ENCODE measurements at places on chromosomes 1 and 21.

DNA sequence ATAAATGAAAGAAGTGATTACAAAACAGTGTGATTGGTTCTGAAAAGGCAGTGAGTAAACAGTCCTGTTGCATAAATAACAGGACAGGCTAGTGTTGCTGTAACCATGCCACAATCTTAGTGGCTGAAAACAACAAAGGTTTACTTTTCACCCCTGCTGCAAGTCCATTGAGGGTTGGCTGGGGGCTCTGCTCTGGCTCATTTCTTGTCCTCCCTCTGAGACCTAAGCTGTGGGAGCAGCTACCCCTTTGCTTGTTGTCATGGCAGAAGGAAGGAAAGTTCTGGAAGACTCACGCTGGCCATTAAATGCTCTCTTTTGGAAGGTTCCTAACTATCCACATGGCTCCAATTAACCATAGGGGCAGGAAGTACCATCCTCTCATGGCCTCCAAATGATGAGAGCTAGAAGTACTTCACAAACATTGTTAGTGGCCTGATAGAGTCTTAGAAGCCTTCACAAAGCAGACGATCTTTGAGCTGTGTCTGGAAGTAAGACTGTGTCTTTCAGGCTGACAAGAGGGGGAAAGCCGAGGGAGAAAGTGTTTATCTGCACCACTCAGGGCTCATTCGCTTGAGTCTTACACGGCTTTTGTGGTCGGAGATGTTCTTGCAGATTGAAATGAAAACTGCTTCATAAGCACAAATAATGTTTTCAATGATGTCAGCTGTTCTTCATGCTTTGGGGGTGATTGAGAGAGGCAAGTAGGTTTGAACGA, 11.9 kb downstream of the RCSD1 start:
- DNase-seq, result no peak

GRCh38 chr1:24105368-24106160, 6.4 kb downstream of the MYOM3 start:
- DNase-seq, result no peak

DNA sequence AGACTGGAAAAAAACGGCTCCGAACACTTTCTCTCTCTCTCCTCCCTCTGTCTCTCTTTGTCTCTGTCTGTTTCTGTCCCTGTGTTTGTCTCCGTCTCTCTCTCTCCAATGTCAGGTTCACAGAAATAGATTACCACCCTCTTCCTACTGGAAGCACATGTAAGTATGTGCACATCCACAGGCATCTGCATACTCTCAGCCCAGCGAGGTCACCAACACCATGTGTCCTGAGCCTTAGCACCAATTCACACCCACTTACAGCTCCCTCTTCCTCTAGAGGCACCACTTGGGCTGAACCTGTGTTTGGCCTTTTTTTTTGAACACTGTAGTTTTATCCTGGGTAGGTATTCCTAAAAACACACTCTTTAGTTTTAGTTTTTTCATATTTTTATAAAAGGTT, 130.5 kb downstream of the ETS2 start:
- no peak for DNase-seq

DNA sequence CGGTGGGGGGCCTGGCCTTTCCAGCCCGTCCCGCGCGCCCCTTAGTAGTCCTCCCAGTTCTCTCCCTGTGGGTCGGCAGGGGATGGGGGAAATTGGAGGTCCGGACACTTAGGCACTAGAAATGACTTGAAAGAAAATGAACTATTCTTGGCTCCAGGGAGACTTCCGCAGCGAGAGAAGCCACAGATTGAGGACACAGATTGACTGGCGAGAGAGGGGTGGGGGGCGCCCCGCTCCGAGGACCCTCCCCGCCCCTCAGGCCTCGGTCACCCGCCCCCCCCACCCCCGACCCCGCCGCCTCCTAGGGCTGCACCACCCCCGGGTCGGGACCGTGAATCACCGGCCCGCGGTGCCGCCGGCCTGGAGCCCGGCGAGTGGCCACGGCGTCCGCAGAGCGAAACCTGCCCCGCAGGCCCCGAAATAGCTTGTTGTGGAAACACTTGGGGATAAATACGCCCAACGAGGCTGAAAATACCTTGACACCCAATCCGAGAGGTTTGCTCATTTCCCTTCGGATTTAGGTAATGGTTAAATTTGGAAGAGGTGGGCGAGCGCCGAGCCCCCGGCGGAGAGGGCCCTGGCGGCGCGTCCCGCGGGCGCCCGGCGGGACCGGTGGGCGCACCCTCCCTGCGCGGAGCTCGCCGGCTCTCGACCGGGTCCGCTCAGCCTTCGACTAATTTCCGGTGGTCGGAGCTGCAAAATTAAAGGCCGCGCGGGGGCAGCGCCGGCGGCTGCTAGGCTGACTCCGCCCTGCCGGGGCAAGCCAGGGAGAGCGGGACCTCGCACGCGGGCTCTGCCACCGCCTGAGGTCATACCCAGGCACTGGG, at the start of gene GFI1:
GFI1 (minus strand) TSS at position 675 of the 827 bp plus-strand sequence. CDS start 3,438 bp downstream, outside the sequence.
- DNase-seq, result no peak

- no peak for DNase-seq
Measured at GRCh38 chr21:30981403-30981802, 56.9 kb downstream of the KRTAP19-8 start.

DNA sequence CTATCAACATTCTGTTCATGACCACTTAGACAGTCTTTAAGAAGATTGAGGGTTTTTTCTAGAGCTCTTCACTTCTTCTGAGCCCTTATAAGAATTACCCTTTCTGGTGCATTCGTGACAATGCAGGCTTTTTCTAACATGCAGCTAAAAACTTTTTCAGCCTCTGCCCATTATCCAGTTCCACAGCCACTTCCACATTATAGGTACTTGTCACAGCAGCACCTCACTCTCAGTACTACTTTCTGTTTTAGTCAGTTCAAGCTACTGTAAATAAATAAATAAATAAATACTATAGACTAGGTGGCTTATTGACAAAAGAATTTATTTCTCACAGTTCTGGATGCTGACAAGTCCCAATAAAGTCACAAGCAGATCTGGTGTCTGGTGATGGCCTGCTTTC, 284.4 kb upstream of the PKN2 start:
- no peak for DNase-seq

All from effector CD8-positive, alpha-beta T cell (primary cell).